Stimulated activated memory B cell treated with anti-CD40 and anti-IgM and Interleukin-4, amounts not matched to agents 10 μg/mL and 1 μg/mL and 100 μg/mL, for 72 hours (primary cell): ENCODE measurements at places on chromosomes 2 and 18.
A peak's percentile ranks its signal among the peaks of the same experiment; 100 is the strongest.

DNA sequence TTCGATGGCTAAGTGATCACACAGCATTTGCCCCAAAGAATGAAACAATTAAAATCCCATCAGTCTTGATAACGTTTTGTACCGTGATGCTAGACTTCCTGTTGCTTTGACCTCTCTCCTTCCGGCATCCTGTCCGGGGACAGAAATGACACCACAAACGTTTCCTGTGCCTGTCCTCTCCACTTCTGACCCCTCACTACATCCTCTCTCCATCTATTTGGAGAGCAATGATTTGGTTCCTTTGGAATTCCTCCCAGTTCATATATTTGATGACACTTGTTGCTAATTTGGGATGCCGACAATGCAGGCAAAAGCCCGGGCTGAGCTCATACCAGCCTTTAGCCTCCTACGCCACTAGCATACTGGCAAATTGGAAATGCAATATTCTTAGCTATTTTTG lies 151.2 kb upstream of the CCDC68 start:
- ATAC-seq: no peak

- ATAC-seq: no peak
These were observed 110.3 kb upstream of the PKDCC start for GRCh38 chr2:41937464-41937906.

- ATAC-seq: peak; percentile 45
These were observed 76.5 kb downstream of the MEX3C start for GRCh38 chr18:51120809-51121596.

DNA sequence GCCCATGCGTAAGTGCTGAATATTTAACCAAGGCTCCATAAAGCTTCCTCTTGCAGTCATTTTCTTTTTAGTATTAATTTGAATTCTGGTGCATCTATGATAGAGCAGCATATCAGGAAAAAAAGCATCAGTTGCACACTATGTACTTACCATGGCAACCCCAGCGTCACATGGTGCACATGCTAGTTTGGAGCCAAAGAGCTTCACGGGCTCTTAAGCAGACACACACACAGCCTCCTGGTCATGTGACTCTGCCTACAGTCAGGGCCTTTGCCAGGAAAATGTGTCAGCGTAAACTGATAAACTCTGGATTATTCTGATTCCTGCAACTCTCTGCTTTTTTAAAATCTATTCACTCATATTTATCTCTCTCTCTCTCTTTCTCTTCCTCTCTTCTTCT lies 30.2 kb downstream of the NYAP2 start:
- ATAC-seq: no peak

DNA sequence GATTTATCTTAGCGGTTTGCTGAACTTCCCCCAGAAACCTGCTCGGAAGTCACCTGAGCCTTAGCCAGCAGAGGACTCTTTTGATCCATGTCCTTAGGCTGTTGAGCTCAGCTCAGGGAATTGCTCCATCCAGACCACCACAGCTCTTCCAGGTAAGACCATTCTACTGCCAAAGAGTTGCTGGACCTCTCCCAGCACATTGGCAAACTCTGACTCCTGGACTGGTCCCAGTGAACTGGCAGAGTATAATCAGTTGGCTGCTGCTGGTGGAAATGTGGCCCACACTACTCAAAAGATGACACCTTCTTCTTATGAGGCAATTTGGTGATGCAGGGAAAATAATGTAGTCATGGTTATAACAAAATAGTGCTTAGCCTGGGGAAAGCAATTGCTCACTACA lies 308.8 kb upstream of the FIGN start:
- no peak for ATAC-seq

- no peak for ATAC-seq
These were observed 72.8 kb upstream of the MC4R start for GRCh38 chr18:60445341-60445740.

DNA sequence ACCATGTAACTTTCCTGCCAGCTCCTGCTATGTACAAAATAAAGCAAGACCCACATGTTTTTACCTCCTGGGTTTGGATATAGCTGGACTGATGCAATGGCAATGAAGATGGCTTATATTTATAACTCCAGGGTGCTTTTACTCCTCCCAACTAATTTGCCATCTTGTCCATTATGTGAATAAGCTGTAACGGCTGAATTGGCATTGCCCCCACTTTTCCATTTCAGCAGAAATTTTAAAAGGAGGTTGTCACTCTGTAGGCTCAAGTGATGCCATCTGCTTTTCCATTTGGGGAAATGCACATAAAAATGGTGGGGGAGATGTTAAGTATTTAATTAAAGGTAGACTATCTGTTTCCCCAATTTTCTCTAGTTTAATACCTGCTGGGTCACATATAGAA lies 345.5 kb downstream of the ERBB4 start:
- no peak for ATAC-seq

DNA sequence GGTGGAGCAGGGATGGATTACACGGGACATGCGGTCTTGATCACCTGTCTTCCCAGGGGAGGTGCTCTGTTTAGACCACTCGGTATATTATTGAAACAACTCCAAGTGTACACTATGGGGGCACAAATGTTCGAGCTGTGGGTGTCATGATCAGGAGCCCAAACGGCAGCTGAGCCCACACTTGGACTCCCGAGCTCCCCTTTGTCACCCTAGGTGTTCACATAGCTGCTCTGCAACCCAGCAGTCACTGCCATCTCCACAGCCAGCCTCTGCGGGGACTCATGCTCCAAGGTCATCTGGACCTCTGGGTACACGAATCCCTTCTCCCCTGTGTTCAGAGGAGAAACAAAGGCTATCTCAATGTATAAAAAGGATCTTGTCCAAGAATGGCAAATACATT lies 46.0 kb downstream of the CAPN13 start:
- no peak for ATAC-seq

- no peak for ATAC-seq
These were observed 73.5 kb downstream of the CCBE1 start for GRCh38 chr18:59623456-59624368.

GRCh38 chr2:71798266-71799012 lies 345.1 kb downstream of the DYSF start:
- ATAC-seq: no peak

DNA sequence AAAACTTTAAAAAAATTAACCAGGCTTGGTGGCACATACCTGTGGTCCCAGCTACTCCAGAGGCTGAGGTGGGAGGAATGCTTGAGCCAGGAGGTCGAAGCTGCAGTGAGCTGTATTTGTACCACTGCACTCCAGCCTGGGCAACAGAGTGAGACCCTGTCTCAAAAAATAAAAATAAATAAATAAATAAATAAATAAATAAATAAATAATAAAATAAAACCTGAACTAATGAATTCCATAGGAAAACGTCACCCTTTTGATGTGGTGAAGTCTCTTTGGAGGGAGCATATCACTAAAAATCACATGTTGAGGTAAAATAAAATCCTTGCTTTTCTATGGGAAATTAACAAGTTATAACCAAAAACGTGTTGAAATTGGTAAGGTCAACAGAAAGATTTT lies 29.6 kb upstream of the ITGAV start:
- no peak for ATAC-seq

DNA sequence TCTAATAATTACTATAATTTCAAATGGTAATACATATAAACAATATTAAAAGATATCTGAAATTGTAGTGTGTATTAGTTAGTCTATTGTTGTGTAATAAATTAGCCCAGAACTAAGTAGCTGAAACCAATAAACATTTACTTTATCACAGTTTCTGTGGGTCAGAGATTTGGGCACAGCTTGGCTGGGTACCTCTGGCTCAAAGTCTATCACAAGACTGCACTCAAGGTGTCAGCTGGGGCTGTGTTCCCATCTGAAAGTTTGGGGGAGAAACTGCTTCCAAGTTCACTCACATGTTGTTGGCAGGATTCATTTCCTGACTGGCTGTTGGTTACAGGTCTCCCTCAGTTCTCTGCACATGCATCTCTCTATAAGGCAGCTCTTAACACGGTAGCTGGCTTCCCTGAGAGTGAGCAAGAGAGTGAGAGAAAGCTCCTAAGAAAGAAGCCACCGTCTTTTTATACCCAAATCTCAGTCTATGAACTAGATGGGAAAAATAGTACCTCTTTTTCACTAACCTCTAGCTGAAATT lies 25.6 kb upstream of the WIPF1 start:
- ATAC-seq: no peak
